ENCODE measurements at places on chromosomes 12 and 14.

DNA sequence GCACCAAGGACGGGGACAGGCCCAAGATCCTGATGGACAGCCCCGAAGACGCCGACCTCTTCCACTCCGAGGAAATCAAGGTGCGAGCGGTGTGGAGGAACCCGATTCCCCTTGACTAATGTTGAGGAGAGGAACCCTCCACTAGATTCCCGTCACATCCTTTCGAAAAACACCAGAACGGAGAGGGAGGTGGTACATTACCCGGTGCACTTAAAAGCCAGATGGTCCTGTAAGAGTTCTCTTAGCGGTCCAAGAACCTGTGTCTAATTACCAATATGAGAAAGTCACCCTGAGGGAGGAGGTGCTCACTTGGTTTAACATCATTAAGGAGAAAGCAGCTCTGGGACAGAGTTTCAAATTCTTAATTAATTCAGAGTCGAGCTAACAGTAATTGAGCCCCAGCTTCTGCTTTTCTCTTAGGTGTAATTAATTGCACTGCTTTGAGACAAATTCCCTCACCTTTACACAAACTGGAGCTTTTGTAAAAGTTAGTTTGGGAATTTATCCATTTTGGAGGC, 450 bp downstream of the PRKAB1 start:
- no peak for DNase-seq

- no peak for DNase-seq
These were observed 56.7 kb downstream of the PPM1H start for GRCh38 chr12:62878211-62878610.

DNA sequence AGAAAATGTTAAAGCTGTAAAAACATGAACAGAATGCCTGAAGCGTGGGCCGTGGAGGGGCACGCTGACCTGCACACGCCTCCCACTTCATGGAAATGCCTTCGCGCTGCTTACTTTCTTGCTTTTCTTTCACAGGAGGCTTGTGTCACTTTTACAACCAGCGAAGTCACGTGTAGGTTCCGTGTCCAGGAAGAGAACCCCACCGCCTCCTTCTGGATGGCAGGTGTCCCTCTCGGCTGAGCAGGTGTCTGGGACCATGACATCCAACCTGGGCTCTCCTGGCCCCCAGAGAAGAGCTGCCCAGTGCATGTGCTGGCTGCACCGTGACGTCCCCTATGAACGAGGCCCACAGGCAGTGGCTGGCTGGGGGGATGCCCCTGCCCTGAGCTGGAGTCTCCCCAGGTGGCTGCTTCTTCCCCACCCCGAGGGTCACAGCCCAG, 345.0 kb upstream of the SFSWAP start:
- no peak for DNase-seq

DNA sequence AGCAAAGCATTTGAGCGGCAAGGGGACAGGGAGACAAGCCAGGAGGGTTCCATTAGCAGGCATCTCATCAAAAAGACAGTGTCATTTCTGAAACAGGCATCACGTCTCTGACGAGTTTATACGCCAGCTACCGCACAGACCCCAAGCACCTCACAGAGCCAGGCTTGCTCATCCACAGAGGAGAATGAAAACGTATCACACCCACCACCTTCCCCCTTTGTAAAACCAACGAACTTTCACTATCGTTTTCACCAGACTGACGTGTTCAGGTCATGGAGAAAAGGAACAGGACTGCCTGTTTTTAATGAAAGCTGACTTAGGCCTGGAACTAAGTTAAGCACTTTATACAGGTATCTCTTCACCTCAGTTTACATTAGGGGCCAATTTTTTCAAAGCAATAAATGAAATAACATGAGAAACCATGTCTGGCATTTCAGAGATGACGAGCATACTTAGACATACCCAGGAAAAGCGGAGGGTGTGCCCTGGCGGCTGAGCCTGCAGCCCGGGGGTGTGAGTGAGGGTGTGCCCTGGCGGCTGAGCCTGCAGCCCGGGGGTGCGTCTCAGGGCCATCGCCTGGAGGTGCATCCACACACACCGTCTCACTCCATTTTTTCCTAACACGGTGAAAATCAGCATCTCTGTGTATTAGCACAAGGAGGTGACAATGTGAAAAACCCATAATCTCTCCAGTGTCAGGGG, 41.9 kb downstream of the STX2 start:
- DNase-seq = no peak

GRCh38 chr14:57933349-57933748, 67.5 kb upstream of the SLC35F4 start:
- DNase-seq = no peak

DNA sequence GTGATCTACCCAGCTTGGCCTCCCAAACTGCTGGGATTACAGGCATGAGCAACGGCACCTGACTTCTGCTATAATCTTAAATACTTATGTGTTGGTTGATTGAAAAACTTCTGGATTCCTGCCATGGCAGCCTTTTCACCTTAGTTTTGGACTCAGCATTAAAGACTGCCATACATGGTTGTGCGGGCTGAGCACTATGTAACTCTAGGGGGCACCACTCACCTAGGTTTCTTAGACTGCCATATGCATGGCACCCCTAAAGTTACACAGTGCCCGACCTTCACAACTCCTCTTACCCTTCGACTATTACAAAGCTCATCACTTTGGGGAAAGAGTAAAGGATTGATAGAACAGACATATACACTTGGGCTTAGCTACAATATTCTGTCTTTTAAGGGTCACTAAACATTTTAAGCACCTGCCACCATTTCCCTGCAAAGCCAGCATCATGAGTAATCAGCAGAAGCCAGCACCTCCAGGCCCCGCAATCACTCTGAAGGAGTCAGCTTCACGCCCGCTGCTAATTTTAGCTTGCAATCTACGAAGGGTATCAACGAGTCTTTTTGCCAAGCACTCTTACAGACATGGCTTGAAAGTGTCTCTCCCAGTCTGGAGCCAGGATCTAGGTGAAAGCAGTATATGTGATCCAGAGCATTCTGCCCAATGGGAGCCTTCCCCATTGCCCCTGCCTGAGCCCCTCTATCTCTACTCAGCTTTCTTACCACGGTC, 59.8 kb downstream of the SUDS3 start:
- DNase-seq = no peak

- DNase-seq = no peak
These were observed 84.7 kb downstream of the SLC41A2 start for GRCh38 chr12:104873374-104873773.

DNA sequence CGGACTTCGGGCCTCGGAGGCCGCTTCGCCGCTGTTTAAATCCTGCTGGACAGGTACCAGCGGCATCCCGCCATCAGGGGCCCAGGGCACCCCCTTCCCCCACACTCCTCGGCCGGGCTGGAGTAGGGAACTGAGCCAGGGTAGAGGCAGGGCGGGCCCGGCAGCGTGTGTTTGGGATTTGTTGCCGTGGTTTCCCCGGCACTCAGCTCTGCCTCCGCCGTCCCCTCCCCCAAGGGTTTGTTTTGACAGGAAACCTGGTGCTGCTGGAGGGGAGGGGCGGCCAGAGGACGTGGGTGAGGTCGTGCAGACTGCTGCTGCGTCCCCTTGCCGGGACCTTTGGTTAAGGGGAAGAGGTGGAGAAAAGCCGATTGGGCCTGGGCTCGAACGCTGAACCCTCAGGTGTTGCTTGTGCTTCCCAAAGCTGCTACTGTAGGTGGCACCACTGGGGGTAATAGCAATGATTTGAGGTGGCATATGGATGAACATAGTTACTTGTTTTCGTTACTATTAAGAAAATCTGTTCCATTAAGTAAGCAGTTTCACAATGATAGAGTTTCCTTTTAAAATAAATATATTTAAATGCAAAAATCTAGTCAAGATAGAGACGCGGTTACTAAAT, 778 bp downstream of the TCP11L2 start:
- DNase-seq = peak; percentile 61

GRCh38 chr12:85759091-85759490, 77.1 kb downstream of the RASSF9 start:
- DNase-seq = no peak

DNA sequence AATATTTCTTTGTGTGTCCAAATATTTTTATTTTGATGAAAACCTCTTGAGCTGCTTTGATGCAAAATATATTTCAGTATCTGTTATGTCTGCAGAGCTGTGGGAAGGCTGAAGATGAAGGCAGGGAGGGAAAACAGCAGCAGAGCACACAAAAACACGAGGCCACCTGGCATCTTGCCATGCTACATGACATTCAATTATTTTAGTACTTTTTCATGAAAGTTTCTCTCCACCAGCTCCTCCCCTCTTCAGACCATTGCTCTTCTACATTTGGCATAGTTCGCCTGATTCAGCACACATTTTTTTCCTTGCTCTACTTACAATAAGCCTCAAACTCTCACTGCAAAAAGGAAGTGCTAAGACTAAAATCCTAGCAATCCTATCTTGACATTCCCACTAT, 4.6 kb upstream of the ALX1 start:
- no peak for DNase-seq

- no peak for DNase-seq
These were observed 74.6 kb upstream of the BBS10 start for GRCh38 chr12:76422543-76423438.

GRCh38 chr12:78898416-78898815, 33.8 kb downstream of the SYT1 start:
- DNase-seq = no peak

DNA sequence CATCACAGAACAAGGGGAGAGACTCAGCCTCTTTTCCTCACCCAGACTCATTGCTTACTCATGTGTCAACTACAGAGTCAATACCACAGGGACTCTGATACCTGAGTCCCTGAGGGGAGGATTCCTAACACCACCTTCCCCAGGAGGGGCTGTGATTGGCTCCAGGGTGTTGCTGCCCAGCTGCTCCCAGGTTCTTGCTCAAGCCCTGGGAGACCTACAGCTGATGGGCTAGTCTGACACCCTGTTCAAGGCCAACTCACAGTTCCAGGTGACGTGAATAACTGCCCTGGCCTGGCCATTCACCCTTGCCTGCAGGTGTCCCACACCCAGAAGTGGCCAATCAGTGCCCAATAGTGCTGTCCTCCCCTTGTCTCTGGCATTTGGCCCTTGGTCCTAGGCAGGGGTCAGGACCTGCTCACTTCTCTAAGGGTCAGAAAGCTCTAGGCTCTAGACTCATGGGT, 8.6 kb downstream of the SPRYD4 start:
- DNase-seq = no peak

DNA sequence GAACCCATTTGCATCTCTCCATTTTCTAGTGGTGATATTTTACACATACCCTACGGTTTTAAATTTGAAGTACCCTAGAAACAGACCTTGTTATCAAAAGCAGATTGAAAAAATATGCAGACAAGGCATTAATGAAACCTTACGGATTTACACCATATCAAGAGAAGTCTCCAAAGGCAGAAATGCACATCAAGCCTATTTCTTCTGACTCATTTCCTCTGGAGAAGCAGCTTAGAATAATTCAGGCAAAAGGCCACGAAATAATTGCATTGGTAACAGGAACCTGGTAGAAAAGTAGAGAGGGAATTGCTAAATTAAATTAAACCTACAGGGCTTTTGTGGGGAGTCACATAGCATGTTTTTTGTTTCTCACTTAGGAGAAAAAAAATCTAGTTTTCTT, 34.7 kb downstream of the KICS2 start:
- DNase-seq = no peak
